ENCODE measurements at places on chromosomes 4 and X.

DNA sequence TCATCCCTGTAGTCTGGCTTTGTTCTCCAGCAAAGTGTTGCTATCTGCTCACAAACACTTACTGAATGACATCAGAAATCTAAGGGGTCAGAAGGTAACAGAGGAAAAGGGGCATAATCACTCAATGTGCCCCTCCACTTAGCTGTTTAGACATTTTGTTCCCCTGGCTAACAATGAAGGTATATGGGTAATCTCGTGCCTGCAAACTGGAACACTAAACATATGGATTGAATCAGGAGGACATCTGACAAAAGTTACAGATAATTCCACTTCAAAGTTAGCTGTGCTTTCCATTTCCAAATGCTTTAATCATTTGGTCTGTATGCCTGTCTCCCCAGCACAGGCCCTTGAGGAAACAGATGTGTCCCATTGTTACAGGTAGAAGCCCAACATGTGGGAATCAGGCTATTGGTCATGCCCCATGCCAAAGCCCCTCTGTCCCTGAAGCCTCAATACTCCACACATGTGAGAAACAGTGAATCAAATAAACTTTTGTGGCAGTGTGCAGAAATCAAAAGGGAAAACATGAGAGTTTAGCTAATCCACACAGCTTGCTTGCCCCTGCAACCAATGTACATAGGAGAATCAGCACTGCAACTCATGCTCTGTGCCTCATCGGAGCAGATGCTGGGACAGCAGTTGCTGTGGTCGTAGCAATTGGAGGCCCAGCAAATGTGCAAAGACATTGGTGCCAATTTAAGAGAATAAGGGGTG, 111.7 kb downstream of the RNF150 start:
- DNase-seq = no peak

- no peak for DNase-seq
Measured at GRCh38 chr4:687971-688853, 739 bp downstream of the SLC49A3 start.

DNA sequence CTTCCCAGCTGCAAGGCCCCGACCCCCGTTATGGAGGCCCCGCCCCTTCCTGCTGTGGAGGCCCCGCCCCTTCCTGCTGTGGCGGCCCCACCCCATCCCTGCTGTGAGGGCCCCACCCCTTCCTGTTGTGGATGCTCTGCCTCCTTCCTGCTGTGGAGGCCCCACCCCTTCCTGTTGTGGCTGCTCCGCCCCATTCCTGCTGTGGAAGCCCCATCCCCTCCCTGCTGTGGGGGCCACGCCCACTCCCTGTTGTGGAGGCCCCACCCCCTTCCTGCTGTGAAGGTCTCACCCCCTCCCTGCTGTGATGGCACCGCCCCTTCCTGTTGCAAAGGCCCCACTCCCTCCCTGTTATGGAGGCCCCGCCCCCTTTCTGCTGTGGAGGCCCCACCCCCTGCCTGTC, 104.9 kb upstream of the PSAPL1 start:
- DNase-seq = peak; percentile 16

DNA sequence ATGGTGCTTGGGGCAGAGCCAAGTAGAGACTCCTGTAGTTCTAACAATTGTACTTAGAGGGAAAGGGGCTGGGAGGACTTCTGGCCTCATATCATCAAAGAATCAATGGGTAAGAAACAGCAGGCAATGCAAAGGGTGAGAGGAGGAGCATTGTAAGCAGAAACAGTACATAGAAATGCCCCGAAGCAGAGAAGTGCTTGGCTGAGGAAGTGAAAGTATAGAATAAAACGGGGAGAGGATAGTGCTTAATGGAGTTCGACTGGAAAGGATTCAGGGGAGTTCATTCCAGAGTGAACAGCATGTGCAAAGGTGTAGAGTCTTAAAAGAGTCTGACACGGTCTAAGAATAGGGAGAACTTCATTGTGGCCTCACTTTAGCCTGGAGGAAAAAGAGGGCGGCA, 103.0 kb downstream of the SYNPO2 start:
- no peak for DNase-seq

GRCh38 chrX:21972721-21973120, 32.2 kb downstream of the SMS start:
- peak; percentile 7 for DNase-seq

- DNase-seq = no peak
Measured at GRCh38 chrX:136064661-136065043, 79.4 kb downstream of the SLC9A6 start.

- no peak for DNase-seq
Measured at GRCh38 chrX:311156-312129, 7.2 kb downstream of the GTPBP6 start.

DNA sequence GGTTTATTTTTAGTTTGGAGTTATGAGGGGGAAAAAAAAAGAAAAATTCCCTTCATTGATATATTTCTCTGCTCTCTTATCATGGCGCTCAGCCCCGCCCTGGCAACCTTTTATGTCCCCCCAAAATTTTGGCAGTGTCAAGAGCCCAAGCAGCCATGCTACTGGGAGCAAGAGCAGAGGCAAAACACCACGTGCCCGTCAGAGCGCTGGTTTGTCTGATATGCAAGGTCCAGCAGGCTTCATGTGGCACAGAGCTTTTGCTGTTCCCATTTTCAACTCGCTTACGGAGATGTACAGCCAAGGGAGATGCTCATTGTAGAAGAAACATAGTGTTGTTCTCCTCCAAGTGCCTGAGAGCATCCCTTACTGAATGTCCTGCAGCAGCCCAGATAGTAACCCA, 27.3 kb downstream of the SLITRK2 start:
- no peak for DNase-seq

DNA sequence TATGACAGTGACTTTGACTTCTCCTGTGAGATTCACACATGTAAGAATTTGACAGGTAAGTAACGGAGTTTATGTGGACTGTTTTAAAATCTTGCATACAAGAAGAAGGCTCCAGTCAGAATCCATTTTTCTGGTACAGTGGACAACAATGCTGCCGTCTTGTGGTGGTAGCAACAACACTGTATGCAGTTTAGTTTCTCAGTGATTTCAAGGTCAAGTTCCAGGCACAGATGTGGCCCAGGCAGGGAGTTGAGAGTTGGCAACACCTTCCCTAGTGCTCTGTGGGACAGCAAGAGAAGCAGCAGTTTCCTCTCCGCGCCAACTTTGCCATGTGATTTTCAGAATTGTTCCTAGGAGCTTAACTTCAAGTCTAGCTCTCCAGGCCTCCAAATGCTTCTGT, 56.0 kb upstream of the STPG2 start:
- DNase-seq = no peak

- DNase-seq = no peak
Measured at GRCh38 chrX:24283127-24283794, 30.6 kb downstream of the SUPT20HL2 start.

- no peak for DNase-seq
Measured at GRCh38 chr4:84901173-84901572, 65.3 kb downstream of the WDFY3 start.

- DNase-seq = no peak
Measured at GRCh38 chr4:52914051-52914605, 52.0 kb downstream of the RASL11B start.

- no peak for DNase-seq
Measured at GRCh38 chr4:79650794-79651431, 242.9 kb upstream of the GK2 start.

- no peak for DNase-seq
Measured at GRCh38 chr4:92183825-92184224, 119.9 kb upstream of the GRID2 start.

DNA sequence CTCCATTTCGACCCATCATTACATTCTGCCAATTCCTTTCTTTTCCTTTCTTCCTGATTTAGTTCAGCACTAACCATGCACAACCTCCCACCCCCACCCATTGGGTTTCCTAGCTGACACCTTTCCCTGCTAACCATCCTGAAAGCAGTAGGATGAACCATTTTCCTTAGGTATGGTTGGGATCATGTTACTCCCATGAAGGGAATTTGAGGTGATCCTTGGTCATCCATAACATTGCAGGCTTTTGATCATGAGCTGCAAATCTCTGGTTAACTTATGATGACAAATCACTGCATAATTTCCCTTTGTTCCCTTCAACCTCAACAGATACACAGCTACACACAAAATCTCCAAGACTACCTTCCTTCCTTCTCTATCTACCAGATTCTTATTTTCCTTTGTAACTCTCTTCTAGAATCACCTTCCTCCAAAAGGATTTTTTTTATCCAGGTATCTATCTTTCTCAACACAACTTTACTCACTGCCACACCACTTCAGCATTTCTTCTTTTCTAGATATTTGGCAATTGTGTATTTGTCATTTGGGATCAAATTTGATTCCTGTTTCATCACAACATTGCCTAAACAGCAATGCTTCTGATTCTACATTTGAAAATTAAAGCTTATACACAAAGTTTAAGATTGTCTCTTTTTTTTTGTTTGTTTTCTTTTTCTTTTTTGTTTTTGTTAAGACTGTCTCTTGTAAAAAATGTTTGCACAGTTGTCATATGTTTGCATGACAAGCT, 145.1 kb downstream of the RBM47 start:
- DNase-seq = no peak

DNA sequence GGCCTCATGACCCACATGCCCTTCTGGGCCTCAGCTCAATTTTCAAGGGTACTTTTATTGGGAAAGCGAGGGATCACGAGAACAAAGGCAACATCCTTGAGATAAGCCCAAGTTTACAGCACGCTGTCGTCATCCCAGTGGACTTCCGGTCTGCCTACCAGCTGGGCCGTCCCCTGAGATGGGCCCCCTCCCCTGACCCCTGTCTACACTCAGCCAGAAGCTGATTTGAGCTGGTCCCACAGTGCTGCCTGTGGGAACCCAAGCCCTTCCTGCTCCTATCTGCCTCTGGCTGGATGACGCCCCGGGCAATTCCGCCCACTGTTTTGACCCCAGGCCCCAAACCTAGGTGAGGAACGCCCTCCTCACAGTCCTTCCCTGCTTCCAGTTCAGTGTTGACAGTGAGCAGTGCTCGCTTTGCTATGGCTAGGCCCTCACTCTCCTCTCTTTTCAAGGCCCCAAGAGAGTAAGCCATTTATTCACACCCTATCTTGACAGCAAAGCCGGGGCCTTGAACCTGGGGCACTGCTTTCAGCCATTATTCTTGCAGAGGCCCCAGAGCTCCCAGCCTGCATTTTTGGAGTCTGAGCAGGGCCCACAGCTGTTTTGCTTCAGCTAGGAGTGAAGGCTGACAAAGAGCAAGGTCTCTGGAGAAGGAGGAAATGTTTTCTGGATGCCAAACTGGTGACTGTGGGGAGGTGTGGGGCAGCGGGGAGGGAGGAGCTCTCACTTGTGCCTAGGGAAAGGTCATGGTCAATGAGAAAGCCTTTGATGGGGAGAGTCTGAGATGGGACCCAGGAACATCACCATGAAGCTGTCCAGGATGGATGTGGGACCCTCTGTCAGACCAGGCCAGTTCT, 164.6 kb upstream of the BCOR start:
- no peak for DNase-seq

GRCh38 chrX:141642979-141643378, 53.5 kb downstream of the SPANXA2 start:
- DNase-seq = no peak

- DNase-seq = no peak
Measured at GRCh38 chr4:121651597-121651996, 45.2 kb downstream of the ANXA5 start.

- no peak for DNase-seq
Measured at GRCh38 chr4:101419336-101420135, 72.2 kb upstream of the PPP3CA start.

DNA sequence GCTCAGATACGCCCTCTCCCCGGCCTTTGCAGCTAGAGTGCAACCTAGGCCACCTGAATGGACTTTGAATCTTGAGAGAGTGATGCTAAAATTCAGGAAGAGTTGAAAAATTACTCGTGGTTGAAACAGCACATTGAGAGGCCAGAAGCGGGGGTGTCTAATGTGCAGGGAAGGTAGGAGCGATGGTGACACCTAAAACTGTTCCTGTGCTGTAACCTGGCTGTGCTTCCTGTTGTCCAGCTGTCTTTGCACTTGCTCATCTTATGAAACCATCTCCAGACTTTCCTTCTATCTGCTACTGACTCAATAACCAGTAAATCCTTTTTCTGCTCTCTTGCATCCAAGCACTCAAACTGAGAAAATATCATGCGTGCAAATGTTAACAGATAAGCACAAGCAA, 106.4 kb upstream of the RPS6KA3 start:
- no peak for DNase-seq

DNA sequence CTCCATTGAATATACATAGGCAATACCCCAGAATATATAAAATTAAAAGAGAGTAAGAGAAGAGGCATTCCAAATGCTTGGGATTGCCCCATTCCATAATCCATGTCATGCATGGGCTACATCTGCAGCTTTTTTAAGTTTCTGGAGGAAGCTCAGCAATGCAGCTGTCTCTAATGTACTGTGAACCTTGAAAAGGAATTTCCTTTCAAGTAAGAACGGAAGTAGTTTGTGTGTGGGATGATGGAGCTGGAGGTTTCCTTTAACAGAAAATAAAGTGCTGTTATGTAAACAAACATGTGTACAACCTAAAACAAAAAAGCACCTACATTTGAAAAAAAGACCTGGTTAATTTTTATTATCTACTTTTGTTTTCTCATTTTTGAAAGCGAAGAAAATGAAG, 303.5 kb downstream of the BMPR1B start:
- no peak for DNase-seq

DNA sequence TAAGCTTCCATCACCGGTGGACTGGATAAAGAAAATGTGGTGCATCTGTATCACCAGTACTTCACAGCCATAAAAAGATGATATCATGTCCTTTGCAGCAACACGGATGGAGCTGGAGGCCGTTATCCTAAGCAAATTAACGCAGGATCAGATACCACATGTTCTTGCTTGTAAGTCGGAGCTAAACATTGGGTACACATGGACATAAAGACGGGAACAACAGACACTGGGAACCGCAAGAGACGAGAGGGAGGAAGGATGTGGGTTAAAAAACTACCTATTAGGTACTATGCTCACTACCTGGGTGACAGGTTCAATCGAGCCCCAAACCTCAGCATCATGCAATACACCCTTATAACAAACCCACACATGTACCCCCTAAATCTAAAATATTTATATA, 16.3 kb upstream of the IDS start:
- no peak for DNase-seq

GRCh38 chr4:162865102-162865501, 301.6 kb downstream of the NAF1 start:
- DNase-seq = no peak

GRCh38 chr4:127558088-127558487, 74.7 kb upstream of the INTU start:
- DNase-seq = no peak

- DNase-seq = no peak
Measured at GRCh38 chr4:2816401-2816954, 23.6 kb downstream of the SH3BP2 start.

GRCh38 chr4:76969941-76970529, 20.5 kb downstream of the SEPTIN11 start:
- DNase-seq = no peak

- DNase-seq = no peak
Measured at GRCh38 chr4:163558539-163559044, 64.1 kb downstream of the TMA16 start.

DNA sequence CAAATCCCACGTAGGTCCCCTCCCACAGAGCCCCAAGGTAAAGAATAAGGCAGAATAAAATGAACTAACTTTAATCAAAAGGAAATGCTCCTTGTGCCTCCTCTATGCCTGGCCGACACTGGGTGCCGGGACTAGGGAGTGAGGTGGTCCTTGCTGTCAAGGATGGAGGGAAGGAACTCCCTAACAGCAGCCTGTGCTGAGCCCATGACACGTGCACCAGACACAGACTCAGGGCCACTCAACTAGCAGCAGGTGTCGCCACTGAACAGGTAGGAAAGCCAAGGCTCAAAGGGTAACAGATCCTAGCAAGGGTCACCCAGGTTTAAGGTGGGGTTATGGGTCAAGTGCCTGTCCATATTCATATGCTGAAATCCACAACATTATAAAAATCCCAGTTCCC, 29.2 kb downstream of the MSX1 start:
- no peak for DNase-seq
